Stimulated activated CD8-positive, alpha-beta memory T cell treated with anti-CD3 and anti-CD28 coated beads, Interleukin-2, amount 100 ng/mL, for 1 hour (primary cell): ENCODE measurements at places on chromosomes 16 and 17.

DNA sequence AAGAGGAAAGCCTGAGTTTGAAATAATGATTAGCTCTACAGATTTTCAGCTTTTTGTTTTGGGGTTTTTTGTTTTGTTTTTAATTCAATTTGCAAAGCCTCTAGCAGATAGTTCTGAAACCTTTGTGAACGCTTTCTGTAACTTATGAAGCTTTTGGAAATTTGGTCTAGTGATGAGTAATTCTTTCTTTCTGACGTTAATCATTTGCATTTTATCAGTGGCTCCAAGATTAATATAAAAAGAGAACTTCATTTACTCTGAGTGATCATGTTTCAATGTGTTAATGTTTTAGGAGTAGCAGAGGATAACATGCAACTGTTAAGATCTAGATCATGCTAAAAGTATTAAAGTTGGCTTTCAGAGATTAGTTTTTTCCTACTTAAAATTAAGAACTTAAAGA is 160.3 kb upstream of the TBX2 start:
- no peak for DNase-seq

DNA sequence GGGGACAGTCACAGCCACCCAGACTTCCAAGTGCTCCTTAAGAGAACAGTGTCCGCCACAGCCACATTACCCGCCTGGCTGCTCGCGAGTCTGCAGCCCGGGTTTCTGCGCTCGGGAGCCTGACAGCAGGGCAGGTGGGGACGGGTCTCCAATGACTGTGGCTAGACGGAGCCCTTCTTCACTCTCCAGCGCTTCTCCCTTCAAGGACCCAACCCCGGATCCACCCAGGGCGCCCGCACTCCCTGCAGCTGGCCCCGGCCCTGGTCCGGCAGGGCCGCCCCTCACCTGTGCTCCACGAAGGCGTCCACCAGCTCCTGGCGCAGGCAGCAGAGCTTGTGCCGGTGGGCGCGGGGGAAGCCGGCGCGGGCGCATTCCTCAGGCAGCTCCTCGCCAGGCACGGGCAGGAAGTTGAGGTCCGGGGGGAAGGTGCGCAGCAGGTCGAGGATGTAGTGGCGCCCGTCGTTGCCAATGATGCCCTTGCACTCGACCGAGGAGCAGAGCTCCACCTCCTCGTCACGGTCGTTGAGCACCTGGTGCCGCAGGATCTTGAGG is 13.9 kb downstream of the CLUH start:
- DNase-seq: no peak

- no peak for DNase-seq
Measured at GRCh38 chr16:31473264-31473984, 1.5 kb downstream of the TGFB1I1 start.

DNA sequence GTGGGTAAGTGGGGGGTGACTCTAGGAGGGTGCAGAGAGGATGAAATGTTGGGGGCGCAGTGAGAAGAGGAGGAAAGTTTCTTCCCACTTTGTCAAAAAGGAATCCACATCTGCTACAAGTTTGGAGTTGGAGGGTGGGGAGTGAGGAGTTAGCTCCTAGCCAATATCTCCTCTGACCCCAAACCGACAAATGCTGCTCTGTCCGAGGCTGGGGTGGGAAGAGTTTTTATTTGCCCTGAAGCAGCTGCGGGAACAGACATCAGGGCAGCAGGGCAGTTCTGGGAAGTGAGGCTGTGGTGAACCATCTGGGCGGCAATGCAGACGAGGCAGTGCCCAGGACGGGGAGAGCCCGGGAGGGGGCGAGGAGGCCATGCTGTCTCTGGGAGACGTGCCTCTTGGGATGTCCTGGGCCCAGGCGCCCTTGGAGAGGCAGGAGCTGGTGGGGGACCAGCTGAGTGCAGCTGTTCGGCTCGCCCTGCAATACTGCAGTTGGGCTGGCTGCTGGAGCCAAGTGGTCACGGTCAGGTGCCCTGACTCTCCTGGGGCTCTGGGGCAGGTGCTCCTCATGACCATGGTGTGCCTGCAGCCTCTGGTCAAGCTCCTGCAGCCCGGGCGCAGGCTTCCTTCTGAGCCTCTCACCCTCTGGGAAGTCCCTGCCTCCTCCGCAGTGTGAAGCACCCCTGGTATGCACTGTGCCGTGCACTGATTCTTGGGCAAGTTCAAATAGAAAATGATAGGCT is 6.4 kb upstream of the SOCS3 start:
- no peak for DNase-seq

- no peak for DNase-seq
Measured at GRCh38 chr16:83964684-83965443, 3.2 kb upstream of the NECAB2 start.

DNA sequence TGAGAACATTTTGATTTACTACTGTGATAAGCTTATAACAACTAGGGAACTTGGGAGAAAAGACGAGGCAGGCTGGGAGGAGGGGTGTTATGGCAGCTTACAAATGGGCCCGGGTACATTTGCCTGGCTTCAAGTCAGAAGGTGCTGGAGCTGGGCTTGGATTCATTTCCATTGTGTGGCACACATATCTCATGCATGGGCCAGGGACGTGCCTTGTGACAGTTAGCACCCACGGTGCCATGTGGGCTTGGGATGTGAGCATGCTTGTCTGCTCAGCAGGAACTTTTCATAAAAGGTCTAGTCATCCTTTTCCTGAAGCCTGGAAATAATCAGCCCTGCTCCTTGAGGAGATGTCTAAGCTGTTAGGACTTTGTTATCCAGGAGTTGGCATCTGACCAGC is 572.2 kb downstream of the CDH13 start:
- DNase-seq: no peak

- no peak for DNase-seq
Measured at GRCh38 chr17:4900231-4901107, 1.1 kb downstream of the C17orf107 start.

DNA sequence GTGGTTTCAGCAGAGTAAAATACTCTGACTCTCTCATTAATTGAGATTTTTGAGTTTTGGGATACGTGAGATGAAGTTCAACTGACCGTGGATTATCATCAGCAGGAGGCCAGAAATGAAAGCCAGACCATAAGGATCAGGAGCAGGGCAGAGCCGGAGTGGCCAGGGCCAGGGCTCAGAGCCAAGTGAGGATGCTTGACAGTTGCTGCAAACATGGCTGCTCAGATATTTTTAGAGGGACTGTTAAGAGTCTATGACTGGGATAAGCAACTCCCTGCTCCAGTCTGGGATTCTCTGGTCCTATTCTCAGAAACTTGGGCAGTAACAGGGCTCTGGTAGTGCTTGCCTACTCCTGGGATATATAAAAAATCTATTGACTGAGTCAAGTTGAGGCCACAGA is 17.6 kb upstream of the CDH13 start:
- no peak for DNase-seq

GRCh38 chr16:20214401-20214800 is 112.9 kb downstream of the GP2 start:
- no peak for DNase-seq

DNA sequence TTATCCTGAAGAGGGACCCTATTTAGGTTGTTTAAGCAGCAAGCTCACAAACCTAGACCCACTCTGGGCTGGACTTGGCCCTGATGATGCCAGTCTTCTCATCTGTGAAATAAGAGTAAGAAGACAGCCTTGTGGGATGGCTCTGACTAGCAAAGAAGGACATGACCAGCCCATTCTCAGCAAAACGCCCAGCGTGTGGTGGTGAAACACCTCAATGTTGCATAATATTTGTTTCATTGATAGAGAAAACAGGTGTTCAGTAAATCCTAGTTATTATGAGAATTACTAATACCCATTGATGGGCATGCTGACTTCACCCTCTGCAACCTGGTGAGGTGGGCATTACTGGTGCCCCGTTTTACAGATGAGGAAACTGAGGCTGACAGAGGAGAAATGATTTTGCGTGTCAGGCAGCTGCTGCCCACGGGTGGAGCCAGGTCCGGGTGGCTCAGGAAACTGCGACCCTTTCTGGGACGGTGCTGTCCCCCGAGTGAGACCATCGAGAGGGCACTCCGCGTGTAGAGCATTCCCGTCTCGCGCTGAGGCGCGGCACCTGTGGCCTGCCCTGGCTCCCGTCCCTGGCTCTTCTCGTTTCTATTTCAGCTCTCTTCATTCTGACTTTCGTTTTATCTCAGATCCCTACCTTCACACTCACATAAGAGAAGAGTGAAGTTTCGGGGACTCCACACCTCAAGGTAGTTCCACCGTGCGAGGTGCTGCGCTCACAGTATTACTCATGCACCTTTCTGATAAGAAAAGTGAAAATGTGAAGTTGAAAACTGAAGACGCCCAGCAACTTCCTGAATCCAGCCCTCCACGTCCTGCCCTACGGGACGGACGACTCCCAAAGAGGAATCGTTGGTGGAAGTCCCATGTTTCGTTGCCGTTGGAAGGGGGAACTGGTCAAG is 48.5 kb downstream of the IRF8 start:
- no peak for DNase-seq

- no peak for DNase-seq
Measured at GRCh38 chr17:4090898-4091297, 51.9 kb downstream of the ZZEF1 start.

GRCh38 chr17:56480501-56480900 is 113.0 kb upstream of the NOG start:
- no peak for DNase-seq

DNA sequence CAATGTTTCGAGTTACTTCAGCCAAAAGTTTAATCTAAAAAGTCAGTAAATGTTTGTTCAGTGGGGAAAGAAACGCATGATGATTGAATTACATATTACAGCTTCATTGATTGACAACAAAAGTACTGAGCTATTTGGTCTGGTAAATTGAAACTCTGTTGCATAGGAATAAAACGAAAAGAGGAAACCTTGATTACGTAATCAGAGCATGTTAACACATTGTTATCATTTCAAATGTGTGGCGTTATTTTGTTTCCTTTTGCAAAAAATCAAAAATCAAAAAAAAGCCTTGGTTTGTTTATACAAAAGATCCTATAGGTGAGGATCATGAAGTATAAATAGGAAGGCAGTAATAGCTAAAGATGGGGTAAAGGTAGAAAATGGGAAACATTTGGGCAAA is 19.5 kb upstream of the CA10 start:
- no peak for DNase-seq

DNA sequence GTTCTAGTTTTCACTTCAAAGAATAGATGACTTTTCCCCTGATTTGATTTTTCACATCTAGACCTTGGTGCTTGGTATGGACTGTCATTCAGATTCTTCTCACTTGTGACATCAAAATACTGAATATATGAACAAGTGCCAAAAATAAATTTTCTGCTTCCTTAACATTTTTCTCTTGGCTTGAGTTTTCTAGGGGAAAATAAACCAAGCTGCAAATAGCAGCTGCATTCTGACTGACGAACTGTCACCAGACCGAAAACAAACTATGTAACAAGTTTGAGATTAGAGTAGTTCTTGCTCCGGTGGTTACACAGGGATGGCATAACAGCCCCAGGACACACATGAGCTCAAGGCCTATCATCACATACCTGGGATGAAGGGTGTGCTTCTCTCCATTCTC is 345.7 kb downstream of the CNTNAP4 start:
- DNase-seq: no peak

- no peak for DNase-seq
Measured at GRCh38 chr17:57946798-57947358, 8.3 kb downstream of the CUEDC1 start.

DNA sequence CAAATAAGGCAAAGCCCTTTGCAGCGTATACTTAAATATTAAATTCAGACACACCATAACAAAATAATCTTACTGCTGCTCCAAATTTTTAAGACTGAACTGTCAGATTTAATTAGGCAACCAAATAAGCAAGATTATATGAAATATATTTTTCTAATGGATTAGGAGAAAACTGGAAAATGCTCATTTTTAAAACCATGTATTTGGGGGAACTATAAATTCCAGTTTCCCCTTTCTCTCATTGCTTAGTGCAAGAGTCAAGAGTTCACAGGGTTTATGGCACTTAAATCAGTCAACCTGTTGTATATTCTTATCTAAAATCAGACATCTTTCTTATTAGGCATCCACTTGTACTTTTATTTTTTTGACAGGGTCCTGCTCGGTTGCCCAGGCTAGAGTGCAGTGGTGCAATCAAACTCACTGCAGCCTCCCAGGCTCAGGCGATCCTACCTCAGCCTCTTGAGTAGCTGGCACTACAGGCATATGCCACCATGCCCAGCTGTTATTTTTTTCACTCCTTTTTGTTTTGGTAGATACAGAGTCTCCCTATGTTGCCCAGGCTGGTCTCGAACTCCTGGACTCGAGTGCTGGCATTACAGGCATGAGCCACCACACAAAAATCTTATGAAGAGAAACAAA is 2.1 kb upstream of the KANSL1 start:
- DNase-seq: no peak
